ENCODE measurements at places on chromosomes 5 and 9. TPM values are rescaled to one million over a fixed set of nuclear protein-coding genes. Genes with fewer than 3 reads are reported as not detected.

GRCh38 chr9:107751567-107752210 lies 262.1 kb upstream of the KLF4 start:
- peak; percentile 80 for DNase-seq

- no peak for DNase-seq
Measured at GRCh38 chr5:148778882-148779281, 47.5 kb upstream of the ADRB2 start.

- DNase-seq = no peak
Measured at GRCh38 chr5:141902015-141902814, 21.5 kb upstream of the DELE1 start.

GRCh38 chr9:16431666-16432392 lies 438.6 kb downstream of the BNC2 start:
- no peak for DNase-seq

GRCh38 chr9:31084350-31084749 lies 1300.1 kb upstream of the ACO1 start:
- DNase-seq = no peak

GRCh38 chr9:116153765-116154333 lies at the start of gene PAPPA:
Gene PAPPA (plus strand): TSS chr9:116153791. CDS start chr9:116154173, 382 bp downstream.
- DNase-seq = no peak

ADGRD2 gene
- total RNA-seq = not detected

CARD6 gene
- 3.5 TPM for total RNA-seq

AFAP1L1 gene
- 1.9 TPM for total RNA-seq

SPATA31E1 gene
- not detected for total RNA-seq

LHX3 gene
- total RNA-seq = not detected

PCDHGB3 gene
- 1.5 TPM for total RNA-seq

RNF183 gene
- 1.3 TPM for total RNA-seq
